ENCODE measurements at places on chromosomes 2 and 18.
A peak's percentile ranks its signal among the peaks of the same experiment; 100 is the strongest.

DNA sequence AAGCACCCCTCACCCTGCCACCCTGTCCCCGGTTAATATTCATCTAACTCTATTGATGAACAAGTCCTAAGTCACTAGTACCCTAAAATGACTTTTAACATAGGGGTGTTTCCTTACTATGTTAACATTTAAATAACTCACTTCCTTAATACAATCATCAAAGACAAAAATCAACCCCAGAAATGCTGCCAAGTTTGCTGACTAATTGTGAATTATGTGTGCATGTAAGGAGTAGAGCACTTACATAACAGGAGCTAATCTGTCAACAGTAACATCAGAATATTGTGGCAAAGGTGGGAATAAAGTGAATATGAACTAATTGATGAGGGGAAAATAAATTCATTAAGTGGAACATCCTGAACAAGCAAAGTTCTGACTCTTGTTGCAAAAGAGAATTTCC, 81.4 kb upstream of the ERBB4 start:
- no peak for DNase-seq
- no peaks in the 10 kb centered on the region for H3K4me1 ChIP-seq
- H3K36me3 ChIP-seq = no peaks in the 10 kb centered on the region
- no peak overlapping the region for H3K27ac ChIP-seq
- no peaks in the 10 kb centered on the region for H3K27me3 ChIP-seq

DNA sequence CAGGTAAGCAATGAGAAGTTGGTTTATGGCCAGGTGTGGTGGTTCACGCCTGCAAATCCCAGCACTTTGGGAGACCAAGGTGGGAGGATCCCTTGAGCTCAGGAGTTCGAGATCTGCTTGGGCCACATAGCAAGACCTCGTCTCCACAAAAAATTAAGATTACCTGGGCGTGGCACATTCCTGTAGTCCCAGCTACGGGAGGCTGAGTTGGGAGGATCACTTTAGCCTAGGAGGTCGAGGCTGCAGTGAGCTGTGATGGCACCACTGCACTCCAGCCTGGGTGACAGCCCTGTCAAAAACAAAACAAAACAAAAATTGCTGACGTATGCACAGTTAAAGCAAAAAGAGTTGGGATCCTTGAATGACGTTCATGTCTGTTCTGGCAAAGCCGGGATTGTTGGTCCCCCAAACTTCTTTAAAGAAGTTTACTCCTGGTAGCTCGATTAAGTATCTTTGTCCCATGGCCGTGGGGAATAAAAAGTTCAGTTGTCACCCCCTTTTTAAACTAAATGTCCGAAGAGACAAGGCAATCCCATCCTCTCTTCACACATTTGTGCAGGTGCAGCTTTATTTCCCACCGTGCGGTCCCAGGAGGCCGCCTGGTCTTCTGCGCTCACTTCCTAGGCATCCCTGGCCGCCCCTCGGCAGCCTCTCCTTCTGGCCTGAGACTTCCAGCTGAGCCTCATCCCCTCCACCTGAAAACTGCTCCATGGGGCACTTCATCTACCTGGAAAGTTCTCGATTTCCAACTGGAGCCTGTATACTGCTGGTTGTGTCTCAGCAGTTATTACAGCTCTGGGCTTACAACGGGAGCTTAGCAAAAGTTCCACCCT, 762 bp upstream of the SPOPL start:
- peak overlapping the region; percentile 61 for H3K27ac ChIP-seq
- H3K4me1 ChIP-seq = peaks cover 26% of the 10 kb centered on the region
- no peak for DNase-seq

DNA sequence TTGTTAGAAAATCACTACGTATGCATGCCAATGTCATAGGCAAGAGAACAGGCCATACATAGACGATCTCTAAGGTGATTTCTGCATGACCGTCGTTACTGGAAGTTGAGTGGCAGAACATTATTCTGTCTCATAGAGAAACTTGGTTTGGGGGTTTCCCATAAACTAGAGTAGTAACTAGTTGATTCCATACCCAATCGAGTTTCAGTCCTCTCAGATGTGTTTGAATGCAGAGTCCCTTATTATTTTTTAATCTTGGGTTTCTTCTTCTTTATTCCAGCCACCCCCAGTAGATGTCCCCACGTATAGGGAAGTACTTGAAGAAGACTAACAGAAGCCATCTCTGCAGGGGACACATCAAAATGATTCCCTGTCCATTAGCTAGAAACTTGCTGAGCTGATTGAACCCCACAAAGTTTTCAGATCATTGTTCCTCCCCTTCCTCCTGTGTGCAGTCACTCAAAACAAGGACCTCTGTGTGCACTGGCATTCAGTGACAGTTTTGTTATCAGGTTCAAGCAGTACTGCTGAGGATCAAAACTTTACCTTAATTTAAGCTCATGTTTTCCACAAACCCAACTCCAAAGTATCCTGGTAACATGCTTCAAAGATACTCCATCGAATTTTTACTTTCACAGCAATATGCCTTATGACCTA, 68.4 kb upstream of the CDCA7 start:
- no peaks in the 10 kb centered on the region for H3K27me3 ChIP-seq
- DNase-seq = no peak
- H3K4me1 ChIP-seq = peaks cover 19% of the 10 kb centered on the region
- no peak overlapping the region for H3K4me3 ChIP-seq
- no peaks in the 10 kb centered on the region for H3K36me3 ChIP-seq
- peak overlapping the region; percentile 4 for H3K27ac ChIP-seq

DNA sequence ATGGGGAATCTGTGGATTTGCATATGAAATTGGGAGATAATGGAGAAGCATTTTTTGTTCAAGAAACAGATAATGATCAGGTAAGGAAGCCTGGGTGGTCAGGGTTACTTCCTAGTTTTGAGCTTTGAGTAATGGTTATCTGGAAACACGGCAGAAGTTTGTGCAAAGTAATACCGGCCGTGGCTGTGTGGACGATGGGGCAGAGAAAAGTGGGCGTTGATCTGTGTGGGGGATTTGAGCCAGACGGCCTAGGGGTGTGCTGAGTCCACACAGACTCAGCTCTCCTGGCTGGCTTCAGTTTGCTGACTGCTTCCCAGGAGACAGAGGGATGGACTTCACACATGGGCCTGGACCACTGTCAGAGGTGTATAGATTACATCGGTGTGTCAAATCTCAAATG, 21.3 kb downstream of the LPIN1 start:
- DNase-seq = no peak
- no peaks in the 10 kb centered on the region for H3K27me3 ChIP-seq
- peaks cover 6% of the 10 kb centered on the region for H3K4me1 ChIP-seq
- no peak overlapping the region for H3K4me3 ChIP-seq

- H3K4me3 ChIP-seq = no peak overlapping the region
- H3K27ac ChIP-seq = no peak overlapping the region
- H3K4me1 ChIP-seq = no peaks in the 10 kb centered on the region
- no peaks in the 10 kb centered on the region for H3K27me3 ChIP-seq
- no peak for DNase-seq
Observed at GRCh38 chr2:207926133-207926988, 99.0 kb downstream of the PLEKHM3 start.

GRCh38 chr2:55153584-55154299, 78.4 kb downstream of the CLHC1 start:
- peaks cover 7% of the 10 kb centered on the region for H3K4me1 ChIP-seq
- no peaks in the 10 kb centered on the region for H3K27me3 ChIP-seq

DNA sequence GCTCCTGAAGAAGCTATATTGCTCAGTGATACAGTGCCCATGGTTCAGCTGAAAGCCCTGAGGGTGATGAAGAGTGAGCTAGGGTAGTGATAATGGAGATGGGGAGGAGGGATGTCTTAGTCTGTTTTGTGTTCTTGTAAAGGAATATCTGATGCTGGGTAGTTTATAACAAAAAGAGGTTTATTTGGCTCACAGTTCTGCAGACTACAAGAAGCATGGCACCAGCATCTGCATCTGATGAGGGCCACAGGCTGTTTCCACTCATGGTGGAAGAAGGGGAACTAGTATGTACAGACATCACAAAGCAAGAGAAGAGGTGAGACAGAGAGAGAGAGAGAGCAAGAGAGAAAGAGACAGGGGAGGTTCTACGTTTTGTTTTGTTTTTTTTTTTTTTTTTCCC, 417.3 kb upstream of the TRIB2 start:
- H3K4me1 ChIP-seq = peaks cover 54% of the 10 kb centered on the region
- no peak for DNase-seq
- H3K27me3 ChIP-seq = peaks cover 8% of the 10 kb centered on the region
- no peak overlapping the region for H3K27ac ChIP-seq
- H3K4me3 ChIP-seq = no peak overlapping the region
- peaks cover 12% of the 10 kb centered on the region for H3K36me3 ChIP-seq

GRCh38 chr2:219644801-219645480, 17.5 kb downstream of the SLC4A3 start:
- DNase-seq = no peak
- peaks cover 7% of the 10 kb centered on the region for H3K27me3 ChIP-seq
- no peak overlapping the region for H3K27ac ChIP-seq
- no peak overlapping the region for H3K4me3 ChIP-seq
- H3K4me1 ChIP-seq = peaks cover 6% of the 10 kb centered on the region

- no peak overlapping the region for H3K27ac ChIP-seq
- no peak for DNase-seq
- no peak overlapping the region for H3K4me3 ChIP-seq
- H3K36me3 ChIP-seq = peaks cover 28% of the 10 kb centered on the region
Observed at GRCh38 chr2:135667045-135667444, 74.6 kb upstream of the UBXN4 start.

DNA sequence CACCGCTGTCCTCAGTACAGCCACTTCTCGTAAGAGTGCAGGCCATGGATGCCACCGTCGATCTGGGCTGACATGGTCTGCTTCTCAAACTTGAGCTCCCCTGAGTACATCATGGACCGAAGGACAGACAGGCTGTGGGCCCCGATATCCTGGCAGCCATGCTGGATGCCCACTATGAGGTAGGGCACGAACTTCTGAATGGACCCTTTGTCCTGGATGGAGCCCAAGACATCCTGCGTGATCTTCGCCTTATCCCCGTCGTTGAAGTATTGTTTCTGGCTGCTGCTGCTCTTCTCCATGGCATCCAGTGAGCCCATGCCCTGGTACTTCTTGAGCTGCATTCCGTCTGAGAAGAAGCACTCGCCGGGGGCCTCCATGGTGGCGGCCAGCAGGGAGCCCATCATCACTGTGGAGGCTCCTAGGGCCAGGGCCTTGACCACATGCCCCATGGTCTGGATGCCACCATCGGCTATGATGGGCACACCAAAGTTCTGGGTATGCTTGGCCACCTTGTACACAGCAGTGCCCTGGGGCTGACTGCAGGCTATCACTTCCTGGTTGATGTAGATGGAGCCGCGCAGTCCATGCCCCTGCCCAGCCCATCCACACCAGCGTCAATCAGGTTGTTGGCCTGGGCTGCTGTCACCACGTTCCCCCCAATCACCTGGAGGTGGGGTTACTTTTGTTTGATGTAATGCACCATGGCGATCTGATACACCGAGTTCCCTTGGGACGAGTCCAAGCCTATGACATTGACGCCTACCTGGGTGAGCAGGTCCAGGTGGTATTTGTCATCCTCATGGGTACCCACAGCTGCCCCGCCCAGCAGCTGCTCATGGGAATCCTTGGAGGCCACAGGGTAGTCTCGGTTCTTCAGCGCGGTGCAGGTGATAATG, 21.8 kb downstream of the CFLAR start:
- H3K36me3 ChIP-seq = peaks cover 85% of the 10 kb centered on the region
- peaks cover 56% of the 10 kb centered on the region for H3K4me1 ChIP-seq
- H3K27me3 ChIP-seq = no peaks in the 10 kb centered on the region
- no peak overlapping the region for H3K27ac ChIP-seq
- no peak overlapping the region for H3K4me3 ChIP-seq

- no peaks in the 10 kb centered on the region for H3K36me3 ChIP-seq
- no peak overlapping the region for H3K27ac ChIP-seq
- DNase-seq = no peak
- no peak overlapping the region for H3K4me3 ChIP-seq
Observed at GRCh38 chr2:127003070-127003800, 103.7 kb downstream of the BIN1 start.

- DNase-seq = no peak
- no peaks in the 10 kb centered on the region for H3K36me3 ChIP-seq
- no peaks in the 10 kb centered on the region for H3K4me1 ChIP-seq
- no peak overlapping the region for H3K27ac ChIP-seq
- H3K4me3 ChIP-seq = no peak overlapping the region
Observed at GRCh38 chr2:47654790-47655562, 128.0 kb upstream of the MSH6 start.

GRCh38 chr2:180516232-180516631, 464.2 kb upstream of the UBE2E3 start:
- H3K27me3 ChIP-seq = no peaks in the 10 kb centered on the region
- H3K27ac ChIP-seq = no peak overlapping the region
- no peaks in the 10 kb centered on the region for H3K4me1 ChIP-seq
- no peak overlapping the region for H3K4me3 ChIP-seq

DNA sequence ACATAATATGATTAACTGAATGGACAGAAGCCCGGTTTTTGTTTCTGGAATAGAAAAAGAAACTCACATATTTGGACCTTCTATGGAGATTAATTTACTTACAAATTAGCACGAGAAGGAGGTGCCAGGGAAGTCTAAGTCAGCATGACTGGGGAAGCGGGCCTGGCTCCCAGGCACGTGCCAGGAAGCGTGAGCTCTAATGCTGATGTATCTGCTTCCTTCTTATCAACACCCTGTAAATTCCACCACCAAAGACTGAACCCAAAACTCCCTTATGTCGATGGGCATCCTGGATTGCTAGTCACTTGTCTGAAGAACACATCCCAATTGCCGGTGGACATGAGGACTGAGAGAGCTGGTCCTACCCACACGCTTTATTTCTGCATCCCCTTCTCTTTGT, 134.5 kb downstream of the GALNT14 start:
- H3K4me1 ChIP-seq = no peaks in the 10 kb centered on the region
- no peak overlapping the region for H3K4me3 ChIP-seq
- H3K36me3 ChIP-seq = no peaks in the 10 kb centered on the region
- H3K27me3 ChIP-seq = peaks cover 15% of the 10 kb centered on the region

GRCh38 chr2:1546901-1547300, 133.6 kb downstream of the TPO start:
- no peak overlapping the region for H3K27ac ChIP-seq
- DNase-seq = no peak
- H3K27me3 ChIP-seq = no peaks in the 10 kb centered on the region
- H3K4me3 ChIP-seq = no peak overlapping the region
- H3K36me3 ChIP-seq = no peaks in the 10 kb centered on the region
- H3K4me1 ChIP-seq = peaks cover 9% of the 10 kb centered on the region

DNA sequence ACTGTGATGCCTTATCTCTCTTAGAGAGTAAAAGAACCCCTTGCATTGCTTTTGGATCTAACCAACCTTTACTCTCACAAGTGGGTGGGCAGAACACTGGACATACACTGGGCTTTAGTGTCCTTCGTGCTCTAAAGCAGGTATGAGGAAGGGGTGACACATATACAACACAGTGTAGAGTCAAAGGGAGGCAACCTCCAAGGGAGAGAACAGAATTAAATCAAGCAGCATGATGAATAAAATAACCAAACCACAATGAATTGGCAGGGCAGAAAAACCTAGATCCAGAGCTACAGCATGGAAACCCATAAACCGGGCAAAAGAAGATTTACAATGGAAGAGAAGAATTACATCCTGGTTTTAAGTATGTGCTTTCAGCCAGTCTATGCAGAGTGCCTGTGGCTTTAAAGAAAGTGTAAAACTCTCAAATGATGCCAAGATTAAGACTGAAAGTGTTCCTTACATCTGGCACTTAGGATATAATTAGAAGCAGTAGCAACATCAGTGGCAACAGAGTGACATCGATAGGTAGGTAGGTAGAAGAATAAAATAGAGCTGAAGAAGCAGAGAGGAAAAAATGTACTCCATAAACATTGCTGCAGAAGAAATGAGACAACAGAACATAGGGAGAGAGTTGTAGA, 191.7 kb upstream of the ZC3H15 start:
- DNase-seq = no peak
- no peak overlapping the region for H3K27ac ChIP-seq
- H3K4me3 ChIP-seq = no peak overlapping the region

- no peak for DNase-seq
- no peak overlapping the region for H3K27ac ChIP-seq
- H3K36me3 ChIP-seq = no peaks in the 10 kb centered on the region
- no peak overlapping the region for H3K4me3 ChIP-seq
- peaks cover 22% of the 10 kb centered on the region for H3K27me3 ChIP-seq
- H3K4me1 ChIP-seq = no peaks in the 10 kb centered on the region
Observed at GRCh38 chr2:98269274-98269673, 77.0 kb upstream of the CNGA3 start.
